ENCODE measurements at places on chromosomes 3 and 15.
A peak's percentile ranks its signal among the peaks of the same experiment; 100 is the strongest.

- DNase-seq: no peak
Observed at GRCh38 chr3:193997228-193998122, 138.5 kb upstream of the HES1 start.

GRCh38 chr3:63795438-63795837 is 23.7 kb upstream of the C3orf49 start:
- no peak for DNase-seq

DNA sequence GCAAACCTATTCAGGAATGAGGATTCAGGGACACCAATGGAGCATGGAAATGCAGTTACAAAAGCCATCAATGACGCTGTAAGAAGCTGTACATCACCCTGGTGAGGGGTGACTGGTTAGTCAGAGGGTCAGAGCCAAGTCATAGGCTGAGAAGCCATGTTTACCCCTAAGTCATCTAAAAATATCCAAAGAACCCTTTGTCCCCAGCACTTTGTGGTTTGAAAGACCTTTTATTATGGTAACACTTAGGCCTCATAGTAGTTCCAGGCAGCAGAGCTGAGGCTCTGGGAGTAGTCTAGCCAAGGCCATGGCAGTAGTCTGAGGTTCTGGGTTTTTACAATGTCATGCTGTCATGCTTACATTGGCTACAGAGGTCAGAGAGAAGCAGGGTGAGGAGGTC is 131.2 kb downstream of the CTNNB1 start:
- no peak for DNase-seq

DNA sequence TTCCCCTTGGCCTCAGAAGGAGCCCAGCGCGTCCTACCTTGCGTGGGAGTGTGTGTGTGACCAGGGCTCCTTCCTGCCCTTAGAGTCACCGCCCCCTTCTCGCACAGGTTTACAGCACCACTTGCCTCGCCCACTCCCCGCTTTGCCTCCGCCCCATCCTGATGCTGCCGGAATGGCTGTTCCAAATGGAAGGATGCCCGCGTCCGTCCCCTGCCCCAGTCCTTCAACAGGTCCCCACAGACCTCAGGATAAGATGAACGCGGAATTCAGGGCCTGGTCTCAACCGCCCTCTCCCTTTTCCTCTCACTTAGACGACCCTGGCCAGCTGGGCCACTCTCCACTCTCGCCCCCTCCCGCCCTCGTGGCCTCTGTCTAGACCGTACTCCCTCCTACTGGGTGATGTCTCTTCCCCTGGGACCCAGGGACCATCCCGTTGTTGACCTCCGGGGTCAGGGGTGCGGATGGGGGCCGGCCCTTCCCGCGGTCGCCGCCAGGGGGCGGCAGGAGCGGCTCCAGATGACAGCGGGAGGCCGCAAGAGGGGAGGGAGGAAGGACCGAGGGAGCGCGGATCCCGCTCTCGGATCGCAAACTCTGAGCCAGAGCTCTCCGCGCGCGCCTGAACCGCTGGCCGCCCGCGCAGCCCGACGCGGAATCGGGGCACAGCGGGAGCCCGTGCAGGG is at the start of gene THSD4:
Gene THSD4 (plus strand): TSS at position 585 of the 680 bp plus-strand sequence.
- no peak for DNase-seq

DNA sequence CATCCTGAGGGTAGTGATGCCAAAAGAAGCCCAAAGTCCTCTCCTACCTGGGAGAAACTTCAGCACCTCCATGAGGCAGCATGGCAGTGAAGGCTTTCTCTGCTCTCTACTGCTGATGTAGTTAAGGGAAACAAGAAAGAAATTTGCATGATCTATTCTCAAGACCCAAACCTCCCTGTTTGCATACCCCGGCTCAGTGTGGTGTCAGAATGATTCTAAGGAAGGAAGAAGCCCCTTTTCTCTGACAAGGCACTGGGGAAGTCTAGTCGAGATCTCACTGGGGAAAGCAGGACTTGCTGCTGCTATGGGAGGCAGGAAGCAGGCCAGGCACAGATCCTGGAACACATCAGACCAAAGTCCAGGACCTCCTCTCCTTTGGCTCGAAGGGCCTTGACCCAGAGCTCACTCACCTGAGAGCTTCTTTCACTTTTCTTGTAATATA is 89.4 kb upstream of the ICE2 start:
- DNase-seq: no peak

GRCh38 chr3:76138921-76139320 is 353.6 kb upstream of the ZNF717 start:
- DNase-seq: no peak

GRCh38 chr3:102529452-102529851 is 94.6 kb downstream of the ZPLD1 start:
- no peak for DNase-seq

GRCh38 chr3:187593451-187593850 is 76.7 kb downstream of the SST start:
- DNase-seq: no peak

DNA sequence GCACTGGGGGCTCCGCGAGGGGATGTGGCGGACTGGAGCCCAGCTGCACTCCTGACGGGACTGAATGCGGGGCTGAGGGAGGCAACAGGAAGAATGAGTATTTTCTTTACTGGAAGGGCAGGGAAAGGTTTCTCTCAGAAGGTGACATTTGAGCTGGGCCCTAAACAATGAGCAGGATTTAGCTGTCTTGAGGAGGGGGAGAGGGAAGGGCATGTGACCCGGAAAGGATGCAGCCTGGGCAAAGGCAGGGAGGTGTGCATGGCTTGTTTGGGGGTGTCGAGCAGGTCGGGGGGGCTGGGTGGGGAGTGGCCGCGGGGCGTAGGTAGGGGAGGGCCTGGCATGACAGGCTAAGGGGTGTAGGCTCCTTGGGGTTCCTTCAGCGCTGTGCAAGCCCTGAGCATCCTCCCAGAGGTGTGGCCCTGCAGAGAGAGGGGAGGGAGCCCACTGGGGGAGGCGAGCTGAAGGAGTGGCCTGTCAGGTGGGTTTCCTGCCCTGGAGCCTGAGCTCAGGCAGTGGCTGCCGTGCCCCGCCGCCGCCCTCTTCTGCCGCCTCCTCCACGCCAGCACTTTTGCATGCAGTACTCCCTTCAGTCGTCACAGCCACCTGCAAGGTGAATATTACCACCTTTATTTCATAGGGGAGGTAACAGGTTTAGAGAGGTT is 17.2 kb upstream of the ANKDD1A start:
- DNase-seq: peak; percentile 65

DNA sequence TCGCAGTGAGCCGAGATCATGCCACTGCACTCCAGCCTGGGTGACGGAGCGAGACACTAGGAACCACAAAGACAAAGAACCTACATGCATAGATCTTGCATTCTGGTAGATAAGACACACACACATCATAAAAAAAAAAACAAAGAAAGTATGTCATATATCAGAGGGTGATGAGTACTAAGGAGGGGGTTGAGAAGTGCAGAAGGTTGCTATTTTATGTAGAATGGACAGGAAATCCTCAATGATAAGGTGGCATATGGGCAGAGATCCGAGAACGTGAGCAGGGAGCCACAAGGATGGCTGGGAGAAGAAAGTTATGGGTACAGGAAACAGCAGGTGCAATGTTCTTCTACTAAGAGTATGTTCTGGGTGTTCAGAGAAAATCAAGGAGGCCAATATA is 118.8 kb downstream of the MEX3B start:
- DNase-seq: no peak

- no peak for DNase-seq
Observed at GRCh38 chr15:74535388-74536084, 5.5 kb upstream of the ARID3B start.

- no peak for DNase-seq
Observed at GRCh38 chr3:108590460-108590859, 938 bp downstream of the DZIP3 start.

DNA sequence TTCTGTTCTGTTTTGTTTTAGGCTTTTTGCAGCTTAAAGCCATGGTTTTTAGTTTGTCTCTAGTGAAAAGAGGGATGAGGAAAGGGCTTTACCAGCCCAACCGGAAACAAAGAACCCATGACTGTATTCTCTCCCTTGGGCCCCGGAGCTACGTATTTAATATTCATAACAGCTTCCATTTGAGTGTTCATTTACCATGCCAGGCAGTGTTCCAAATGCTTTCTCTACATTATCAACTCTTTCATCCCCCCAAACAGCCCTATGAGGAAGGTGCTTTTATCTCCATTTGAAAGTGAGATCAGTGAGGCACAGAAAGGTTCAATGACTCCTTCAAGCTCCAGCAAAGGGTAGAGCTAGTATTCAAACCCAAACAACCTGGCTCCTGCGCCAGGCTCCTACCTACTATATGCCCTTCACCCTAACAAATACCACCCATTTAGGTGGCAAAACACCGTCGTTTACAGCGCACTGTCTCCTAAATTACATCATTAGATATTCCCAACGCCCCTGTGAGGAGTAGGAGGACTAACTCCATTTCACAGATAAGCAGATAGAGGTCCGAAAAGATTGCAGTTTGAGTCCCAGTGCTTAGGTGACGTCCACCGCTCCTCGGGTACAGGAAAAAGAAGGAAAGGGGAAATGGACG is 27.9 kb downstream of the GTPBP8 start:
- DNase-seq: no peak

- peak; percentile 50 for DNase-seq
Observed at GRCh38 chr15:40906991-40907802, 12.9 kb downstream of the VPS18 start.
